ENCODE measurements at places on chromosomes 5 and 9.

DNA sequence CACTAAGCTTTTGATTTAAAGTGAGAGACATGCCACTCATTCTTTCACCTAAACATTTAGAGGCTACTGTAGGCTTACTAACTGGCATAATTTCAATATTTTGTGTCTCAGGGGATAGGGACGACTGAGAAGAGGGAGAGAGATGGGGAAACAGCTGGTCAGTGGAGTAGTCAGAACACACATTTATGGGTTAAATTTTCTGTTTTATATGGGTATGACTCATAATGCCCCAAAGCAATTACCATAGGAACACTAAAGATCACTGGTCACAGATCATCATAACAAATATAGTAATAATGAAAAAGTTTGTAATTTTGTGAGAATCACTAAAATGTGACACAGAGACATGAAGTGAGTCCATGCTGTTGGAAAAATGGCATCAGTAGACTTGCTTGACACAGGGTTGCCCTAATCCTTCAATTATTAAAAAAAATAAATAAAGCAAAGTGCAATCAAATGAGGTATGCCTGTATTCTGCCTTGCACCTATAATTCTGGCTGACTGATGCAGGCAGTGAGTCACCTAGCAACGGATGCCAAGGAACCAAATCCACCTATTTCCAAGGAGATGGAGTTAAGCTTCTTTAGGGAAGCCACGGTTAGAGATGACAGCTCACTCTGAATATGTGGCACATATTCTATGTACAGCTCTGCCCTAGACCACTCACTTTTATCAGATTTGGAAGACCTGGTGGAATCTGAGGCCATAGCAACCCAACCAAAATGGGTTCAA, 166.1 kb downstream of the MARCHF11 start:
- no peak for DNase-seq

DNA sequence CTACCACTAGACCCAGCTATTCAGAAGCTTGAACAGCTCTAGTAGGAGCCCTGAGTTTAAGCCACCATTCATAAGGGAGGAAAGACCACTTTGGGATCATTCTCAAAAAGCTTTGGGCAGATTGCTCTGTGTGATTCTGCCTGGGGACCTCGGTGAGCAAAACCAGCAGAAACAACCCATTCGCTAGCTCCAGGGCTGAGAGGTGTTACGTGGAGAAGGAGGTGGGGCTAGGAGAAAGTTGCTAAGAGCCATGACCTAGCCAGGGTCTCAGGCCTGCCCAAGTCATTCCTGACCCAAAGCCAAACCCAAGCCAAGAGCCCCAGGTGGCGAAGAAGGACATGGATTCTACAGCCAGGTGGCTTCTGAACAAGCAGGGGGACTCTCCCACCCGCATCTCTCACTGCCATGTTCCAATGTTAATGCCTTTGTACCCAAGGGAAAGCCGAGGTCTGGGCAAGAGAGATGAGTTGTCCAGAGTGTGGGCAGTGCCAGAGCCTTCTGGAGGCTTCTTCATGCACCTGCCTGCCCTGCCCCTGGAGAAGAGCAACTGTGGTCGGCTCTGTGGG, 4.0 kb upstream of the BARHL1 start:
- DNase-seq = no peak

GRCh38 chr5:167348251-167348926, 943.1 kb upstream of the WWC1 start:
- no peak for DNase-seq

DNA sequence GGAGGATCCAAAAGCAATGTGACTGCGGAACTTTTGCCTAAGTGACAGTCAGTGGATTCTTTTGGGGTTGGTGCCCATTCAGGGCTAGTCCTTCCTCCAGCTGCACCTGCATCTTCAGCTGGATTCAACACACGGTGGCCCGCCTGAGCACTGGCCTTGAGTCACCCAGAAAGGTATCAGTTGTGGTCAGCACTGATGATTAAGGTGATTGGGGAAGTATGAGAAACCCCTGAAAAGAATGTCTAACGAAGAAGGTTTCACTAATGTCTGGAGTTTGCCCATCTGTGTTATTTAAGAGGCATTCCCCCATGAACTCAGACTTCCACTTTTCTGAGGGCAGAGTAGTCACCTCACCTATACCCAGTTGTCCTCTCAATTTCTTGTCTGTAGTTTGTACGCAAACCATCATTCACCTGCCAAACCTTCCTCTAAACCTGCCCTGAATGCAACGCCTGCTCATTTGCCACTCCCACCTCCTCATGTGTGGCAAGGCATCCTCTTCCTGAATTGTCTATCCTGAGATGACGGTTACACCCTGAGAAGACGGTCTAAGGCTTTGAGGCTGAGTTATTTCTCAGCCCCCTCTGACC, 27.2 kb downstream of the CSF2 start:
- no peak for DNase-seq

- DNase-seq = no peak
Measured at GRCh38 chr9:102506406-102506805, 488.7 kb upstream of the CYLC2 start.

GRCh38 chr5:156589946-156590216, 260.2 kb upstream of the PPP1R2B start:
- no peak for DNase-seq

DNA sequence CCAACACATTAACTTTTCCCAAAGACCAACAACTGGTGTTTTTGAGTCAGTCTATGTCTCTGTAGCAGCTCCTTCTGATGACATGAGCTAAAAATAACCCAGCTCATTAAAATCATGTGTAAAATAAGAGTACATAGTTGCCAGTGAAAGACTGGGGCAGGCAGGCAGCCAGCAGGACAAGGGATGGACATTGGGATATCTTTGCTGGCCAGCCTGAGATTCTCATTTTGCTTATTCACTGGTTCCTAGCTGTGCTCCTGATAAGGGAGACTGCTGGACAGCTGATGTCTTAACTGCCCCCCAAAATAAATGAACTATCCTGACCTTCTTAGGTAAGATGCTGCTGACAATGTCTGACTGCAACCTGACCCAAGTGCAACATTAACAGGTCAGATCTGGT, 33.9 kb downstream of the EPB41L4B start:
- no peak for DNase-seq

GRCh38 chr5:6732634-6733410, 19.6 kb downstream of the TENT4A start:
- no peak for DNase-seq

DNA sequence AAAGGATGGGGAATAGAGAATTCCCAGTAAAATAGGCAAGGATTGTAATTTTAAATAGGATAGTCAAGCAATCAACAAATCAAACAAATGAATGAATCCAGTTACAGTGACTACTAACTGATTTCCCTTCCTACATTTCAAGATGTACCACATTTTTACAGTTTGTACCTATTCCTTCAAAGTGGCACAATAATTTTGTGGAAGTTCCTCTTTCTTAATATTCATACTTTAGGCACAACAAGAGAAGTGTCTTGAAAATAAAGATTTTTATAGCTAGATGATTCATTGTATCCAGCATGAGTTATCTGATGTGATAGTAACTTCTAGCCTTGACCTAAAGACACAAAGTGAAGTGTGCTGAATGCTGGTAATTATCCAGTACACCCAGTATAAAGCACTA, 122.2 kb upstream of the ACOT12 start:
- no peak for DNase-seq

DNA sequence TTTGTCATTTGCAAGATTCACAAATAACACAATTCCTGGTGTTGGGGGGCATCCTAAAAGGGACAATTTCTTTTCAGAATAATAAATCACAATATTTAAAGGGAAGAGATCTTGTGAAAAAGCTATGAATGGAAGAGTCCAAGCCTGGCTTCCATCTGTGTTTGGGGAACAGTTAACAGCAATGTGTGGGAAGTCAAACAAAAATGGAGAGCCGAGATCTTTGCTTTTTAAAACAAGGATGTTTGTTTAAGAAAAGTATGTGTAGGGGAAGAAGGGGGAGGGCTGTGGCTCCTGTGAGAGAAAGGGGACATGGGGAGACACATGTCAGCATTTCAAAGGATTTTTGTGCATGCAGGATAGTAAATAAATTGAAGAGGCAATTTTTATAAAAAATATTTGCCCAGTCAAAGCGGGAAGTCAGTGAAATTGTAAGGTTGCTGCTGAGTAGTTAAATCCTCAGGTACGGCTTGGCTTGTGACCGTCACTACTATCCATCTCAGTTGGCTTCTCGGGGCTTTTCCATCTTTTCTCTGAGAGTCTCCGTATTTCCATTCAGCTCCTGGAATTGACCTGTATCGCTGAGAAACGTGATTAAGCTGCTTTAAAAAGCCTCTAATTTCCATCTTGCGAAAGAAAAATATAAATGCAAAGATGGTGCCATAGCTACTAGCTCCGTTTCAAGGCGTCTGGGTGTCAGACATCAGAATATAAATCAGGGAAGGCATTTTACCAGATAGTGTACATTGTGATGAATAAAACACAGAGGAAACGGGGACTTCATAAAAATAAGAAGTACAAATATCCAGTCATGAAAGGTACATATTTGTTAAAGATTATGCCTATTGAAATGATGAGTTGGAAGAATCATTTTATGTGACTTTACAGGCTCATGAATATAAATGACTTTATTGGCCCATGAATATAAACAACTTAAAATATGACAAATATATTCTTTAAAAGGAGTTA, 52.9 kb upstream of the VCAN start:
- DNase-seq = no peak
